Spinal cord (tissue), 10 donors: ENCODE measurements at places on chromosomes 16 and 17.

DNA sequence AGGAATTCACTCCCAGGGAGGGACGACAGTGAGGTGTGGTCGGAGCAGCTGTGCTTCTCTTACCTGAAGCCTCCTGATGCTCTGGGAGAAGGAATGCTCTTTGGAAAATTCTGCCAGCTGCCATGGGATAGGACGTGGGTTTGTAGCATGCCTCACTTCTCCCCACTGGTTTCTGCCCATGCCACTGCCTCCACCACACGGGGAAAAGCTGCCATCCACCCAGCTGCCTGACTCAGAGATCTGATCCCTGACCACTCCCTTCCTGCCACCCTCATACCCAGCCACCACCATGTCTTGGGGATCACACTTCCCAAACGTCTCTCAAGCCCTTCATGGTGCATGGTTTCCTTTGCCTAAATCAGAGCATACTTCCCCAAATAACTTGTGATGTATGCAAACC is 80.0 kb downstream of the CPPED1 start:
- H3K4me3 ChIP-seq: no peak overlapping the region
- no peaks in the 10 kb centered on the region for H3K36me3 ChIP-seq
- DNase-seq: no peak
- H3K27ac ChIP-seq: no peak overlapping the region

GRCh38 chr17:29089601-29090044 is 46.7 kb downstream of the PIPOX start:
- no peaks in the 10 kb centered on the region for H3K27me3 ChIP-seq
- H3K4me3 ChIP-seq: no peak overlapping the region
- peaks cover 72% of the 10 kb centered on the region for H3K4me1 ChIP-seq

DNA sequence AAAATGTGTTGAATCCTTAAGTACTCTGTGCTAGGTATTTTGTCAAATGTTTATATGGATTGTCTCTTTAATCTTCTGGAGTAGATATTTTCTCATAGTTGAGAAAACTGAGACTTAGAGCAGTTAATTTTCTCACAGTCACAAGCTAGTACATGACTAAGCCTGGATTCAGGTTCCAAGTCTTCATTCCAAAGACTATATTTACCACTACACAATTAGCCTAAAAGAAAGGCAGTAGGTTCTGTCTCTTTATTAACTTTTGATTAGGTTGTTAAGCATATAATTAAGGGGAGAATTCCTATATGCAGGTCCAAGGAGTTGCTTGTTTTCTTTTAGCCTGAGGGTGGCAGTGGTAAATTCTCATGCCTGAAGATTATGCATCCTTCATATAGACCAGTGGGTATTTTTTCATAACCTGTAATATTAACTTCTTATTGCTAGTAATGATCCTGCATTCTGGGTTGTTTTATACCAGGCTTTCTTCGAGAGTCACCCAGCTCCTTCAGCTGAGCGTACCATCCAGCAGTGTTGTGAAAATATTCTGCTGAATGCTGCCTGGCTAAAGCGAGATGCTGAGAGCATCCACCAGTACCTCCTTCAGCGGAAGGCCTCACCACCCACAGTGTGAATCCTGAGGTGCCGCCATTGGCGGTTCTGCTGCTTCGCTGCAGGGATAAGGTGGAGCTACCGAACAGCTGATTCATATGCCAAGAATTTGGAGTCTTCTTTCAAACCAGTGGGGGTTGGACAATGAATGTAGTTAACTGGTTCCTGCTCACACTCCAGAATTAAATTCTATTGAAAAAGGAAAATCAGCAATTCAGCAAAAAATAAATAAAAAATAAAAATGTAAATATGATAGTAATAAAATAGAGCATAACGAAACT is 28.2 kb upstream of the KPNB1 start:
- DNase-seq: no peak
- H3K36me3 ChIP-seq: peaks cover 39% of the 10 kb centered on the region
- peak overlapping the region; percentile 25 for H3K27ac ChIP-seq
- no peak overlapping the region for H3K4me3 ChIP-seq
- H3K4me1 ChIP-seq: no peaks in the 10 kb centered on the region
- H3K27me3 ChIP-seq: no peaks in the 10 kb centered on the region

DNA sequence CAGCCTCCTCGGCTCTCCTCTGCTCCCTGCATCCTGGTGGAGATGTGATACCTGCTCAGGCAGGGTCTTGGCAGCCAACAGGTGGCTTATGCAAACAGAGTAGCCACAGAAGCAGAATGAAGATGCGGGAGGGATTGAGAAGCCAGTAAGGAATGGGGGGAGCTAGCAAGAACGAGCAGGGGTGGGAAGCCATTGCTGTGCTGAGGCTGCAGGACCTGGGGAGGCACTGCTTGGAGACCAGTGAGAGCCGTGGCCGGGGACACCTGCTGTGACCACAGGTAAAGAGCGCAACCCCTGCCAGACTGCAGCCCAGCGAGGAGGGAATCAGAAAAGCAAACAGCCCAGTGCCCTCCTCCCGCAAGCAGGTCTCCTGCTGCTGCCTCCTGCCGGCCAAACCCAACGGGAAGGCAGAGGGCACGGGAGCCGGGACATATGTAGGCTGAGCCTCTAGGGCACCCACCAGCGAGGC is 14.7 kb downstream of the AIPL1 start:
- no peak overlapping the region for H3K4me3 ChIP-seq
- no peak overlapping the region for H3K27ac ChIP-seq
- DNase-seq: no peak
